Hematopoietic multipotent progenitor cell (in vitro differentiated cells): ENCODE measurements at places on chromosomes 7 and 10.
A peak's percentile ranks its signal among the peaks of the same experiment; 100 is the strongest.

- no peak for DNase-seq
These were observed 1.9 kb downstream of the COL1A2 start for GRCh38 chr7:94396596-94396995.

DNA sequence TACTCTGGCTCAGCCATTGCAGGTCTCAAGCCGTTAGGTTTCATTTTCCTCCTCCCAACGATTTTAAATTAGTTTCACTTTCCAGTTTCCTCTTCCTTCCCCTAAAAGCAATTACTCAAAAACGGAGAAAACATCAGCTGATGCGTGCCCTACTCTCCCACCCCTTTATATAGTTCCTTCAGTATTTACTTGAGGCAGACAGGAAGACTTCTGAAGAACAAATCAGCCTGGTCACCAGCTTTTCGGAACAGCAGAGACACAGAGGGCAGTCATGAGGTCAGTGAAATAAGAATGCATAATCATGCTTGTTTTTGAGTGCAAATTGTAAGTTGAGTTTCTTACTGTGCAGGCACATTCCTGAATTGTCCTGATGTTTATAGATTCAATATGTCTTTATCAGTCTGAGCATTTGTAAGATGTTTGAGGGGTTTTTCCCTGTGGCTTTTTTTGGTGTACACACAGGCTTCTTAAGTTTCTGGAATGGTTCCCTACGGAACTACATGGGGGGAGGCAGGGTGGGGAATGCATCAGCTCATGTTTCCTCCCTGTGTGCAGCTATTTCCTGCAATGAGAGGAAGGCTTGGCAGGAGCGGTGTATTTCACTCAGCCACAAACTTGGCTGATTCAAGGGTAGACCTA is at the start of gene IFIT3:
IFIT3 (plus strand) TSS at position 195 of the 639 bp plus-strand sequence; CDS start at position 272, 77 bp downstream.
- DNase-seq = no peak

DNA sequence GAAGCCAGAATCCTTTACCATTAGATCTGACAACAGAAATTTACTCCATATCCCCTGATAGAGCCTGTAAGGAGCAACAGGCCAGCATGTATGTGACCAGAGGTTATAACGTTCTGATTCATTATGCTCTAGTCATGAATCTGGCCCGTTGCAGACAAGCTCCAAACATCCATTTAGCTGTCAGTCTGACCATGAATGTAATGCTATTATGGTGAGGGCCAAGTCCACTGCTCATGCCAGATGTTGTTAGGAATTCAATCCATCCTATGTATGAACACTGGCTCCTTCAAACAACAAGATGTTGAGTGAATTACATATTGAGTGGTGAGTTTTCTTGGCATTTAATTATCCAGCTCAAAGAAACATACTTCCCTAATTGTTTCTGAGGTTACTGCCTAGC is 610.1 kb upstream of the ANKRD30A start:
- DNase-seq = no peak

GRCh38 chr10:86813101-86813500 is 56.7 kb downstream of the BMPR1A start:
- no peak for DNase-seq

GRCh38 chr7:22275661-22276060 is 81.3 kb downstream of the RAPGEF5 start:
- DNase-seq = no peak

GRCh38 chr7:135899458-135900064 is 77.6 kb downstream of the MTPN start:
- no peak for DNase-seq

GRCh38 chr7:96624954-96625353 is 84.7 kb downstream of the SEM1 start:
- no peak for DNase-seq

GRCh38 chr10:24971374-24971773 is 19.0 kb upstream of the PRTFDC1 start:
- no peak for DNase-seq

DNA sequence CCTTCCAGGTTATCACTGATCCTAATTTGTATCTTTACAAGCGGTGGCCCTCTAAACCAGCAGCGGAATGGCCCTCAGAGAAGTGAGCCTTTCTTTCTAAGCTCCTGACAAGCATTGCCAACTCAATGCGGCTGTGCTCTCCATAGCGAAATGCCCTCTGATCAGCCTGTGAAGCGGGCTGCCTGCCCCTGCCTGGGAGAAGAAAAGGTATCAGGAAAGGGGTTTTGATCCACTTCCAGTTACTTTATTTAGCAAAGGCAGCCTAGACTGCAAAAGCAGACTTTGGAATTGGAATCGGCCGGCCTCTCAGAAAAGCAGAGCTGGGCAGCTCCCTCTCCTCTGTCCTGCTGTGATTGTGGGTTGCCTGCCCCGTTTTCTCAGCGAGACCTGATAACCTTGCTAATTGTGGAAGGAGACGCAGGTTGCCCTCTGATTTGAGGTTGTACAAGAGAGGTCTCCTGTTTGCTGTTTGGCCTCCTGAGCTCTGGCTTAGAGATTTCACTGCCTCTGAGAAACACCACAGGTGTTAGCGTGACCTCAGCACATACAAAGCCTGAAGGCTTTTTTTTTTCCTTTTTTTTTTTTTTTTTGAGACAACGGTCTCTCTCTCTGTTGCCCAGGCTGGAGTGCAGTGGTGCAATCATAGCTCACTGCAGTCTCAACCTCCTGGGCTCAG is 53.9 kb upstream of the SH2B2 start:
- no peak for DNase-seq

- DNase-seq = no peak
These were observed 131.3 kb downstream of the UBE2H start for GRCh38 chr7:129821476-129821875.

- no peak for DNase-seq
These were observed 46.7 kb upstream of the PLCE1 start for GRCh38 chr10:93947055-93947454.

- no peak for DNase-seq
These were observed 9.8 kb upstream of the SHTN1 start for GRCh38 chr10:117014835-117015234.

GRCh38 chr7:103809229-103809994 is 180.0 kb downstream of the RELN start:
- DNase-seq = no peak

- DNase-seq = no peak
These were observed 113.9 kb downstream of the IPMK start for GRCh38 chr10:58153751-58154150.

GRCh38 chr10:111598433-111599059 is 521.7 kb downstream of the ADRA2A start:
- DNase-seq = peak; percentile 34
